T-helper 17 cell (primary cell): ENCODE measurements at places on chromosomes 1 and 21.

GRCh38 chr1:20836230-20836629 lies 49.1 kb upstream of the HP1BP3 start:
- DNase-seq, result no peak

DNA sequence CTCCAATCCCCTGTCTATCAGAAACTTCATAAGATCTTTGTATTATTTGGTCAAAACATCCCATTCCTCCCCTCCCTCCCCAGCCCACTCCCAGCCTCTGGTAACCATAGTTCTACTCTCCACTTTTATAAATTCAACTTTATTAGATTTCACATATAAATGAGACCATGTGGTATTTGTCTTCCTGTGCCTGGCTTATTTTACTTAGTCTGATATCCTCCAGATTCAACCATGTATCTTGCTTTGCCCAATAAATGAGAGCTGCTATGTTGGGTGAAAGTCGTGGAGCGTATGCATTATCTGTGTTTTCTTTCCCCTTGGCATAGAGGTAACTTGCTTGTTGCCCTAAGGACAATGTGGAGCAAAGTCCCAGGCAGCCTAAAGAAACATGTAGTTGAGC lies 28.5 kb upstream of the CHRM3 start:
- no peak for DNase-seq

DNA sequence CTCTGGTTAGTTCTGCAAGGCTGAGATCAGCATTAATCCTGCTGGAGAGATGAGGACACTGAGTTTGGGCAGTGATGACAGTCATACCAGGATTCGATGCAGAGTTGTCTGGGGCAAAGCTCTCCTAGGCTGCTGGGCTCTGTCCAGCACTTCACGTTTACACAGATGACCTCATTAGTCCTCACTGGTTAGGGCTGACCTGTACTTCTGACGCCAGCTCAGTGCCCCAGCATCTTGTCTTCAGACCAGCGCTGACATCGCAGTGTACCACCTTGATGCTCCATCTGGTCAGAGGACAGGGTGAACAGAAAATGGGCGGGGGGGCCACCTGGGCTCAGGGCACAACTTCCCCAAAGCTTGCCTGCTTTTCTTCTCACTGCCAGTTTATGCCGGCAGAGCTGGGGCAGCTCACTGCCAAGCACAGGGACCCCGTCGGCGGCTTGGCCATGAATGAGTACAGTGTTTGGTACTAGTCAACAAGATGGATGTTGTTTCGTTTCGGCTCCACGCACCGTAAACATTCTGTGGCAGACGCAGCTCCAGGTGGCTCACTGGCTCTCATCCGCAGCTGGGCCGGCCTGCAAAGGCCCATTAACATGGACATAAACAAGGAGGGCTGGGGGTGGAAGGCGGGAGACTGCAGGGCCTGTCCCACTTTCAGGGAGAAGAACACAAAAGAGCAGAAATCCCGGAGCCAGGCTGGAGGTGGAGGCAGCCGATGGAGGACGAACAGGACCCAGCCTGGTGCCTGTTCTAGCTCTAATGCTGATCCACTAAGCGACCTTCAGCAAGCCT lies 118.7 kb downstream of the GLIS1 start:
- DNase-seq, result no peak

DNA sequence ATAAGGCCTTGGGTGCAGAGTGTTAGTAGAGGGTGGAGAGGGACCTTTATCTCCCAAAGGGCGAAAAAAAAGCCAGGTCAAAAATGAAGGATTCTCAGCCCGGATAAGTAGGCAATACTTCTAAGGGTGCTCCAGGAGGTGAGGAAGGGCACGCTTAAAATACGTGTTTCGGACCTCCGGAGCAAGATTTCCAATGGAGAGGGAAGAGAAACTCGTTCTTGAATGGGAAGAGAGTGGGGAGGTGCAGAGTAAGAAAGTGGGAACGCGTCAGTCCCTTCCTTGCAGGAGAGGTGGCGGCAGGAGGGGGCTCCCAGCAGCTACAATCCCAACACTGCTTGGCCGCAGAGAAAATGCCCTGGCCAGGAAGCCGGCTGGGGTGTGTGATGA lies 581 bp downstream of the EFCAB14 start:
- no peak for DNase-seq

- no peak for DNase-seq
Observed at GRCh38 chr1:28966617-28967016, 52.2 kb downstream of the EPB41 start.

- DNase-seq, result no peak
Observed at GRCh38 chr1:28606771-28607170, 14.7 kb downstream of the RAB42 start.

- DNase-seq, result no peak
Observed at GRCh38 chr21:15221799-15222386, 157.1 kb upstream of the NRIP1 start.

GRCh38 chr1:108832929-108833328 lies 24.0 kb downstream of the AKNAD1 start:
- no peak for DNase-seq

DNA sequence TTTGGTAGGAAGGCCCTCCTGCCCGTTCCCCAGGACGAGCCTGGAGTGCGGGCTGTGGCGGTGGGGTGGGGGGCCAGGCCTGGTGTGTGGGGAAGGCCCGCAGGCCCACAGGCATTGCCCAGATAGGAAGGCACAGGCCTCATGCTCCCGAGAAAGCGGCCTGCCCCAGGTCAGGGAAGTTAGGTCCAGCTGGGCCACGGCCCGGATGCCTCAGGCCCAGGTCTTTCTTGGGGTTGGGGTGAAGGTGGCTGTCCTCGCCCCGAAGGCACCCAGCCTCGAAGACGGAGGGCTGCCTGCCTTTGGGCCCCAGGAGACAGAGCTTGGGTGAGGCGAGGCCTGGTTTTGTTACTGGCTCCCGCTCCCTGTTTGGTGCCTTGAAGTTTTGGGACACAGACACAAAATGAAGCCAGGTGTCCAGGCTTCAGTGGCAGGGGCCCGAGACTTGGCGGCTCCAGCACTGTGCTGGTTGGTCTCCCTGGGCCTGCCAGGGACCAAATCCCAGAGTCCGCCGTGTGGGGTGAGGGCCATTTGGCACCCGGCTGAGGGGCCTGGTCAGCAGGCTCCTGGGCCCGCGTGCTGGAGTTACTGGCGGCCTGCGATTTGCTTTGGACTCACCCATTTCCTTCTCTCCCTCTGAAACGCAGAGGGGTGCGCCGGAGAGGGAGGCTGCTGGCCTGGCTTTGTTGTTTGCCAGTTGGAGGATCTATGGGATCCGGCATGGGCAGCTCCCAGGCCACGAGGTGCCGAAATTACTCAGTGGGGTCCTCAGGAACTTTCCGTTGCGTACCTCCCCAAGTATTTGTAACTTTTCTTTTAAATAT lies 2.0 kb downstream of the SKI start:
- DNase-seq, result no peak

DNA sequence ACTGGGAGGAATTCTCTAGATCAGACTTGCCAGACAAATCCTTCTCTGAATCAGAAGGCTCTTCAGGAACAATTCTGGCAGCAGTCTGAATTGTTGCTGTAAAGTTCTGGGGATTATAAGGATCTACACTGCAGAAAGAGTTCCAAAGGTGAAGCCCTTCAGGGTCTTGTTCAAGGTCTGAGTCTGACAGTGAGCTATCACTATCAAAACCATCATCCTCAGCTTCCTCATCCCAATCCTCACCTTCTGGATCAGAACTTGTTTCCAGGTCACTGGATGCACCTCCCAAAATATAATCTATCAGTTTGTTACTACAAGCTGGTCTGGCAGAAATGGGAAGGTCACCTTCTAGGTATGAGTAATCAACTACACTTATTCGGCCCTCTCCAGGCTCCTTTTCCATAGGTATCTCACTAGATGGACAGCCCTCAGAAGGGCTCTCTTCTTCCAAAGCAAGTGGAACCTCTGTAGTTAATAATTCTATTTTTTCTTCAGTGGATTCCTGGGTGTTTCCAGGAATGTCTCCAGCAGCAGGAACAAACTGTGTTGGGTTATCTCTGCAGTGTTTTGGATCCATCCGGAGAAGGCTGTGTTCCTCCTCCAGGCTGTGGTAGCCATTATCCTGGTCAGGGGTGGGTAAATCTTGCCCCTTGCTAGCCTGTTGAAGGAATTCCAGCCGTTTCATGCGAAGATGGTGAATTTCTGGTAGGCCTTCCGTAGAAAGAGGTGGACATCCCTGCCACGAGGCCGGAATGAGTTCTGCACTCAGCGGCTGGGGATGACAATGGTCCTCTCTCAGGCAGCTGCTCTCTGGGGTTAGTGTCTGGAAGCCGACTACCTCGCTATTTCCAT lies 1.6 kb downstream of the PPP1R15B start:
- DNase-seq, result no peak

DNA sequence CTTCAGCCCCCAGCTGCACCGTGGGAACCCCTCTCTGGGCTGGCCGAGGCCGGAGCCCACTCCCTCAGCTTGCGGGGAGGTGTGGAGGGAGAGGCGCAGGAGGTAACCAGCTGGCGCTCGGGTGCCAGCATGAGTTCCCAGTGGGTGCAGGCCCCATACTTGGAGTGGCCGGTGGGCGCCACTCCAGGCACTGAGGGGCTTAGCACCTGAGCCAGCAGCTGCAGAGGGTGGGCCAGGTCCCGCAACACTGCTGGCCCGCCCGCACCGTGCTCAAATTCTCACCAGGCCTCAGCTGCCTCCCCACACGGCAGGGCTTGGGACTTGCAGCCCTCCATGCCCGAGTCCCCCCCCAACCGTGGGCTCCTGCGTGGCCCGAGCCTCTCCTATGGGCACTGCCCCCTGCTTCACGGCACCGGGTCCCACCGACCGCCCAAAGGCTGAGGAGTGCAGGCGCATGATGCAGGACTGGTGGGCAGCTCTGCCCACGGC lies 47.2 kb downstream of the LRRC53 start:
- no peak for DNase-seq
